ENCODE measurements at places on chromosomes 1 and 21.

DNA sequence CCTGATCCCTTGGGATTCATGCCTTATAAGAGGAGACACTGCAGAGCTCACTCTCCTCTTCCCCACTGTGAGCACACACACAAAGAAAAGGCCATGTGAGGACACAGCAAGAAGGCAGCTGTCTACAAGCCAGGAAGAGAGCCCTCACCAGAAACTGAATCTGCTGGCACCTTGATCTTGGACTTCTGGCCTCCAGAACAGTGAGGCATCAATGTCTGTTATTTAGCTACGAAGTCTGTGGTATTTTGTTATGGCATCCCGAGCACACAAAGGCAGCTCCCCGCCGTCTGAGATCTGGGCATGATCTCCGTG, 47.1 kb upstream of the RPL11 start:
- no peak for DNase-seq

GRCh38 chr1:234373959-234374254, 651 bp downstream of the COA6 start:
- DNase-seq = no peak

- DNase-seq = no peak
Observed at GRCh38 chr21:31347435-31348032, 3.5 kb upstream of the TIAM1 start.

DNA sequence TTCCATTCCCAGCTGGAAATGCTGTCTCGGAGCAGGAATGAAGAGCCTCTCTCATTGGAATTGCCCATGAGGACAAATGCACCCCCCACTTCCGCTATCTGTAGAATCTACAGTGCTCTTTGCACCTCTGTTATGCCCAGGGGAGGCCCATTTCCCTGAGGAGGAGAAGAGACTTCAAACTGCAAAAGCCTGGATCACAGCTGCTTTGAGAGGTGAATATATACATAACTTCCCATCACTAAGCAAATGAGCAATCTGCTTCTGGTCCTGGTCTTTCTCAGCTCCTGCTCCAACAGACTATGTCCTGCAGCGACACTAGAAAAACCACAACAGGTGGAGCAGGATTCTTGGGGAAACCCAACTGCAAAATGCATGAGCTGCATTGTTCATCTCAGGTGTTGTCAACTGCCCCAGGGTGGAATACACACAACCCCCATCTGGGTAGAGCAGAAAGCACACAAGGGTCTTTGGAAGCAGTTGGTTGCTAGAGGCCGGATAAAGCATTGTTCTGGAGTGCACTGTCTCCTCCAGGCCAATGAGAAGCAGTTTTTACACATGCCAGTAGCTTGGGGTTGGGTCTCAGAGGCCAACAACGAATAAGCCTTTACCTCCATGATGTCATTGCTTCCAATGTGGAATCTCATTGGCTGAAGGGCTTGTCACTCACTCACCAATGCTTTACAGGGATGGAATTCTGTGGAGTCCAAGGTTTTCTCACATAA, 67.7 kb upstream of the RAB4A start:
- DNase-seq = no peak

DNA sequence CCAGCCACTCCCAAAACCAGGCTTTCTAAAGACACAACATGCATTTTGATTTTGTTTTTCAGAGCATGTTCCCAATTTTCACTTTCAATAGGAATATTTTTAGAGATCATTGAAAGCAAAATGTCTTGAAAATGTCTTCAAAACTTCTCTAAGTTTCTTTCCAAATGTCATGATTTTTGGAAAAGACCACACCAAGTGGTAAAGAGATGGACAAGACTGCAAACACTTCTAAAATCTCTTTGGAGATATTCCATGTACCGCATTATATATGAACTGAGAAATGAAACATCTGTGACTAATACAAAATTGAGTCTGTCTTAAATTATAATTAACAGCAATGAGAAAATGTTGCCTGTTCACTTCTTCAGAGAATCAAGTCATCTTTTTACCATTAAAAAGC, 418.0 kb upstream of the PKN2 start:
- no peak for DNase-seq

GRCh38 chr1:99315305-99315704, 51.0 kb downstream of the PLPPR4 start:
- DNase-seq = no peak

- peak; percentile 87 for DNase-seq
Observed at GRCh38 chr1:48498096-48498791, 26.2 kb upstream of the SPATA6 start.

DNA sequence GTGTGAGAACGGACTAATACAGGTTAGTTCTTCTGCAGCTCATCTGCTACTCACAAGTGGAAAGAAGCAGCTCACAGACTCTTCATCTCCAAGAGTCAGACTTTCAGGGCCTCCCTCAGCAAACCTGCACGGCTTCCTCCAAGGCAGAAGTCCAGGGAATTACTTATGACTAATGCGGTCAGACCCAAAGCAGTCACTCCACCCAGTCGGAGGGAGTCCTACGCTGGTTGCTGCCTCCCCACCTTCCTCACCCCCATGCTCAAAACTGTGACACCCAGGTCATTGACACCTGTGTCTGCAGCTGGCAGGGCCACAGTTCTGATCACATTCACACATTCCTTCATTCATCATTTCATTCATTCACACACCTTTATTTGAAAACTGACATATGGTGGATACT, 38.4 kb upstream of the PRDM2 start:
- no peak for DNase-seq

DNA sequence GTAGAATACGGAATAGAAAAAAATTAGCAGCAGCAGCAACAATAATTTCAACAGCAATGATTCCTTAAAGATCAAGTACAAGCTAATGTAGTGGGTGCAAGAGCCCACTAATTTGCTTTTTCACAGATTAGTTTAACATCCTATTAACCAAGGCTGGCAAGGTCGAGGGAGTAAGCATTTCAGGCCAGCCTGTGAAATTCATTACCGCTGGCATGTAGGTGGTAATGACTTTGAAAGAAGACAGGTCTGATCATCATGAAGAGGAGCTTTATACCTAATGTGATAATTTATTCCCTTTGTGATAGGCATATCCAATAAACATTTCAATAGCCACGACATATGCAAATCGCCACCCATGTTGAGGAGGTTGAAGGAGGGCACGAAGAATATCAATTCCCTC, 11.2 kb upstream of the PRDM15 start:
- DNase-seq = no peak

GRCh38 chr1:160542303-160542945, 19.4 kb upstream of the SLAMF6 start:
- no peak for DNase-seq

DNA sequence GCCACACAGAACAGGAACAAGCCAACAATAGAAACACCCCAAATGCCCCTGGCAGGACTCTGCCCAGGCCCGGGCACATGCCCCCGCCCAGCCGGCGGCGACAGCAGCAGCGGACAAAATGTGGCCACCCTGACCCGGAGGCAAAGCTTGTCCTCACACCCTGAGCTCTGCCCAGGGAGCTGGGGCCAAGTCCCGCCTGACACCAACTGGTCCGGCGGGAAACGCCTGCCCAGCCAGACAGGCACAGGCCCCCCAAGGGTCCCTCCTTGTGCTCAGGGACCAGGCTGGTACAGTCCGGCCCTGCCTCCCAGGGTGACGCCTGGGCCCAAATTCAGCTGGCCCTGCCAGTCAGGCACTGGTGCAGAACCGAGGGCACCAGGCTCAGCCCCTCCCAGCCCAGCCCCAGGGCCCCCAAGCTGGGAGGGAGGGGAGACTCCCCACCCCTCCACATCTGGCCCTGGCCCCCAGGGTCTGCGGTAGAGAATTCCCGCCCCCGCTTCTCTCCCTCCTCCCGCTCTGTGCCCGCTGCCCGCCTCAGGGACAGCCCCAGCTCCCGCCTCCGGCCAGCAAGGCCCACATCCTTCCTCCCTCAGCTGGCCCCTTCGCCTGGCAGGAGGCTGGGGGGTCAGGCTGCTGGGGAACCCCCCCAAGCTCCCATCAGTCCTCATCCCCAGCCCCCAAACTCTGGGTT, 2.0 kb downstream of the AHDC1 start:
- DNase-seq = peak; percentile 28

GRCh38 chr21:44079446-44079845, 27.8 kb upstream of the PWP2 start:
- no peak for DNase-seq

DNA sequence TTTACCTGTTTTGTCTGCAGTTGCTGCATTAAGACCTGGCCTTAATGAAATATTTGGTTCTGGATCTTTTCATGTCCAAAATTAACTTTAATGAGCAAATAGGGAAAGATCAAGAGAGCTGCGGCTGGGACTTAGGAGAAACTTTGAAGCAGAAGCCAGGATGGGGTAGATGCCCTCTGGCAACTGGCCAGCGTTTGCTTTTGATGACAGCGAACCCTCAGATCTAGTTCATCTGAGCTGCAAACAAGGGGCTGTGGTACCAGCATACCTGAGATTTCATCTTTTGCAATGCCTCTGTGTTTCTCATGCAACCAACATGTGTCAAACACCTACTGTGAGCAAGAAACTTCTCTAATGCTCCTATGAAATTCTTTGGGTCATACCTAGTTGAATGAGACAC, 13.0 kb upstream of the TEDDM1 start:
- no peak for DNase-seq

- DNase-seq = peak; percentile 2
Observed at GRCh38 chr1:156809711-156810366, 6.8 kb downstream of the SH2D2A start.

- no peak for DNase-seq
Observed at GRCh38 chr1:159978107-159978398, 24.0 kb upstream of the SLAMF9 start.

DNA sequence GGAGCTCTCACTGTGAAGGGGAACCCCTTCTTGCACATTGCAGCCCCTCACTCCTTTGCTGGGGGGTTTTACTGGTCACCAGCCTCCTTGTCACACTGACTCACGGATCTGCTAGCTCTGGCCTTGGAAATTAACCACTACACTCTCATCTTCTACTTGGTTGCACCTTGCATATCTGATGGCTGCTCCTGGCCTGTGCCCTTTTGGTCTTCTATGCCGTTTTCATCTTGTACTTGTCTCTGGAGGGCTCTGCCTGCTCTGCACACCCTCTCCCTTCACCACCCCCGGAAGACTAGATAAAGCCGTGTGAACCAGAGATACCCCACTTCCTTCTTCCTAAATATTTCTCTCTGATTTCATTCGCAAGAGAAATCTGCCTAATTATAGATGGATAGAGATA, 44.6 kb downstream of the CD247 start:
- no peak for DNase-seq

DNA sequence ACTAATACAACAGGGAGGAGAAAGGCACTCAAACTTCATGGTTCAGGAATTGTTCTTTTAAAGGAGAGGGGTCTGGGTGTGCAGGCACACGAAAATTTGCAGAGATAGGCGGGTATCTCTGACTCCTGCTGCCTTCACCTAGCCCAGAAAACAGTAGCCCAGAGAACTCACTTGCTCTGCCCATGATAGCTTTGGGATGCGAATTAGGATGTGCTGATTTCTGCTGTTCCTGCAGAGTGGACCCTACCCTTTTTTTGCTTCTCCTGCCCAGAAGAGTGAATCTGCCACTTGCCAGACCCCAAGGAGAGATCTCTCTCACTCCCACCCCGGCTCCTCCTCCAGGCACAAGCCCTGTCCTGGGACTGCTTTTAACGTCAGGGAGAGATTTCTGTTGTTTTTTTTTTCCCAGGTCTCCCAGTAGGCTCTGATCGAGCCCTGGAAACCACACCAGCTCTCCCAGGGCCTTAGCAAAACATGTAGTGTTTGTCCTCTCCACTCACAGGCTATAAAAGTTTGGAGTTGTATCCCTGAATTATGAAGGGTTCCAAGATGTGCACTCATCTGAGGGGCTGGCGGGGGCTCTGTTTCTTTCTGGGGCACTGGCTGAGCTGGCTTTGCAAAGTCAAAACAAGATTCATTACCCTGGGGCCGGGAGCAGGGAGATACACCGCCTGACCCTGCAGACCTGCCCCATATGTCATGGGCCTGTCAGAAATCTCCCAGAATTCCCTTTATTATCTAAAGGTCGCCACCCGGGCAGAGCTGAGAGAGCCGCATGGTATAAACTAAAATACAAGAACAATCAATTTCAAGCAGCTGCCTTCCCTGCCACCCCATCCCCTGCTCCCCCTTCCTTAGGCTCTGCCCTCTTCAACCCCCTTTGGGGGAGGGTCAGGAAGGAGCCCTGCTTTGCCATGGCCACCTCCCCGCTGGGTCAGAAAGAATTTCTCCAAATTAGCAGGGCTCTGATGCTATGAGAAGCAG, 17.9 kb downstream of the PLXNA2 start:
- DNase-seq = no peak

- DNase-seq = no peak
Observed at GRCh38 chr1:29809446-29810120, 573.3 kb downstream of the PTPRU start.

- no peak for DNase-seq
Observed at GRCh38 chr1:202662081-202662480, 48.2 kb downstream of the SYT2 start.

GRCh38 chr1:77175230-77175844, 43.9 kb downstream of the PIGK start:
- DNase-seq = peak; percentile 19

- no peak for DNase-seq
Observed at GRCh38 chr1:223211323-223211985, 68.4 kb upstream of the TLR5 start.

GRCh38 chr1:40380817-40381216, 7.3 kb downstream of the SMAP2 start:
- DNase-seq = no peak

- no peak for DNase-seq
Observed at GRCh38 chr21:41229509-41230248, 61.7 kb downstream of the BACE2 start.

- DNase-seq = no peak
Observed at GRCh38 chr1:201291916-201292315, 8.6 kb downstream of the PKP1 start.

DNA sequence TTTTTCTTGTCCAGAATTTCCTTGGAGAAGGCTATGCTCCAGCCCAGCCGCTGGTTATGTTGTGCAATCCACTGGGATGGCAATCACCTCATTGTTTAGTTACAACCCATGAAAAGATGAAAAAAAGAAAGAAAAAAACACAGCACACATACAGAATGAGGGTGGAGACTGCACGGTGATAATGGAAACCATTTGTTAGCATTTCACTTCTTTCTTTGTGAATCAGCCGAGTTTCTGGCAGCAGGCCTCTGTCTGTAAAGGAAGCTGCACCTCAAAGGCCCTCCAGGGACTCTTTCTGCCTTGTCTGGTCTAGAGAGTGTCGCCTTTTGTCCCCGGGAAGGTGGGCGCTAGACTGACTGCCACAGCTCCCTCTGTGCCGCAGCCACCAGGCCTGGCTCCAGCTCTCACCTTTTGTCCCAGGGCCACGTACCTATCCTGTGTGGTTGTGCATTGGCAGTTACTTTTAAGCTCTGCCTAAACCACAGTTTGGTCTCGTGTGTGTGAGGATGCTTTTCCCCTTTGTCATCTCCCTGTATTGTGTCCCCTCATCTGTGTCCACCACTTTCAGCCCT, 35.6 kb downstream of the NGF start:
- no peak for DNase-seq

DNA sequence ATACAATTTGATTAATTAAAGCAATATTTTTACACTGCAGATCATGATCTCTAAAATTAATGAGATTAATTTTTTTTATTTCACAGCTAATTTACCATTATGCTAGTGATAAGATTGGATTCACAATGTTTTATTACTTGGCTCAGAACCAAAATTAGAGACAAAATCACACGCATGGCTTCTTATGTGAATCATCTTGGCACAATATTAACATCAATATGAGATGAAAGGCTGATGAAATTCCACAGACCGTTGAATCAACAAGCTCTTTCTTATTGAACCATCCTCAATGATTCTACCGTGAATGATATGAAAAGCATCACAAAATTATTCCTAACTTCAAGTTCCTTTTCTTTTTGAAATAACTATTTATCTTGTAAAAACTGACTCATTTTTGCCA, 544.9 kb downstream of the KCNT2 start:
- DNase-seq = no peak

- DNase-seq = no peak
Observed at GRCh38 chr1:29254346-29254745, 18.0 kb downstream of the PTPRU start.
